ENCODE measurements at places on chromosomes 2 and 18. TPM values are rescaled to one million over a fixed set of nuclear protein-coding genes. Genes with fewer than 3 reads are reported as not detected.

GRCh38 chr18:73768043-73768442, 379.6 kb downstream of the FBXO15 start:
- DNase-seq: no peak

DNA sequence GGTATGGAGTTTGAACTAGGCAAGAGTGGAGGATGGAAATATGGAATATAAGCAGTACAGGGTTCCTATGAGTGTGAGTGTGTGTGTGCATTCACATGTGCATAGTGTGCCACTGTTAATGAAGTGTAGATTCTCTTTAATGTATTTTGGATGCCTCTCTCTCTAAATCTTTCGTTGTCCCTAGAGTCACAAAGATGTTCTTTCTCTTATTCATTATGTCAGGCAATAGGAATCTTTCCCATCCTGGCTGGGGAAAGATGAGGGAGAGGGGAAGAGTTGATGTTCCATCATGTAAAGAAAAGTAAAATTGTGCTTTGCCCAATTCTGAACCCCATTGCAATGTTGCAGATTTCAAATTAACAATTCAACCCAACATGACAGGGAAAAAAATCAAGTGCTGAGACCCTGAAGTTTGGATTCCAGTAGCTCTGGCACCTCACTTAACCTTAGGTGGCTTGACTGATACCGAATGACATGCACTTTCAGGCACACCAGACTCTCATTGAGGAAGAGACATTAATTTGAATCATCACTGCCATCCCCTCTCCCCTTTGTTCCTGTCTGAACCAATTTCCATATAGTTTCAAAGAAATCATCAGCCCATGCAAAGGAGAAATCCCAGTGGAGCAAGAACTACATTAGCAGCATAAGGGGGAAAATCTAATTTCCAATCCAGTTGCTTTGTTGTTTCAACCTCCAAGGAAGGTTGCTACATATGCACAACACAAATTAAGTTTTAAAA, 28.0 kb downstream of the KLF7 start:
- DNase-seq: peak; percentile 9

GRCh38 chr2:58289029-58289428, 47.9 kb upstream of the FANCL start:
- no peak for DNase-seq

- no peak for DNase-seq
Observed at GRCh38 chr2:130819226-130819607, 17.5 kb upstream of the ARHGEF4 start.

DNA sequence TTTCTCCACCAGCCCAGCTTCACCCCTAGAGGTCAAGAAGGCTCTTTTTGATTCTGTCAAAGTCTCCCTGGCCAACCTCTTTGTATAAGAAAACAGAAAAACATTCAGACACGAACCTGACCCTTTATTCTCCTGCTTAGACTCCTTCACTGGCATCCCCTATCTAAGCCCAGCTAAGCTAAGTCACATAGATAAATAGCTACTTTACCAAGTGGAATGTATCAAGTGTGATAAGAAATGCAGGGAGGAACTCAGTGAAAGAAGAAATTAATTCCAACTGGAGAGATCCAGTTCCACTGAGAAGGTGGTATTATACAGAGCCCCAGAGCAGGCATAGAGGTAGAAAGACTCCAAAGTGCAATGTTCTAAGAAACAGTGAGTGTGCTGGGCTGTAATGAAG, 489.5 kb downstream of the TNS1 start:
- no peak for DNase-seq

GRCh38 chr2:103288696-103289095, 526.9 kb downstream of the TMEM182 start:
- DNase-seq: no peak

- no peak for DNase-seq
Observed at GRCh38 chr2:181146171-181146570, 165.8 kb downstream of the UBE2E3 start.

GRCh38 chr2:170260188-170260587, 82.2 kb downstream of the MYO3B start:
- no peak for DNase-seq

GRCh38 chr2:189641002-189641401, 20.3 kb upstream of the ASNSD1 start:
- no peak for DNase-seq

DNA sequence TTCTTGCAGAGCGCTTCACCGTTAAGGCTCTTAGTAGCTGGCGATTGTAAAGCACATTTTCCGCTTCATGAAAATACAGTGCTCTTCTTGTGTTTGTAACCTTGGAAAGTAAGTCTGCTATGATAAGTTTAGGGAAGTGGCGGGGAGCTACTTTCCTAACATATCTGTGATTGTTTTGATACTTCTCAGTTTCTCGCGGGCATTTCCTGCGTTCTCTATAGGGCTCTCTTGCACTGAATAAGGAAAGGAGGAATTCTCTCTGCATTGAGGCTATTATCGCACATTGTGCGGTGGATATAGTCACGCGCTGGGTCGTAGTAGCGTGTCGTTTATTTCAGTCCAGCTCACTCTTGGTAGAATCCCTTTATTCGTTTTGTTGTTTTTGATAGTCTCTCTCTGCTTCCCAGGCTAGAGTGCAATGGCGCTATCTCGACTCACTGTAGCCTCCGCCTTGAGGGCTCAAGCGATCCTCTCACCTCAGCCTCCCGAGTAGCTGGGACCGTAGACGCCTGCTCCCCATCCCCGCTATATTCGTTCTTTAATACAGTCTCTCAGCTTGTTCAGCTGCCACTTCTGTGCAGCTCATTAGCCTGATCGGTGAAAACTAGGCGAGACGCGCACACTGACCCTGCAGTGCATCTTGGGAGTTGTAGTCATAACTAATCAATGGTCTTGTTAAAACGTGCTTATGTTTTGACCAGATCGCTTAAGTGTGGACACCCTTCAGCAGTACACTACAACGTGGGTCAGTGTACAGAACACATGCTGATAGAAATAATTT, 1.0 kb upstream of the PPP4R3B start:
- peak; percentile 66 for DNase-seq

DNA sequence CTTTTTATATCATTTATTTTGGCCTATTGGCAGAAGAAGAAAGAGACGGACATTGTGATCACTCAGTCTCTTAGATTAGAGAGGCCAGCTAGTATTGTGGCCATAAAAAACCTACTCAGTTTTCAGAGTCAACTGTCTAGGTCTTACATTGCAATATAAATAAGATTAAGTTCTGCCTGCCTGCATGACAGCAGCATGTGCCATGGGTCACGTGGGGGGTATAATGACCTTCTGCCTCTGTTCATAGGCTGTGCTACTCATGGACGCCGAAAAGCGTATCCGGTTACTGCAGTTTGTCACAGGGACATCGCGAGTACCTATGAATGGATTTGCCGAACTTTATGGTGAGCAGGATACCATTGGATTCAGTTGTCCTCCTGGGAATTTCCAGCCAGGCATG, 238.5 kb downstream of the ALPK2 start:
- DNase-seq: no peak

- DNase-seq: no peak
Observed at GRCh38 chr2:17373041-17373440, 145.2 kb downstream of the RAD51AP2 start.

DNA sequence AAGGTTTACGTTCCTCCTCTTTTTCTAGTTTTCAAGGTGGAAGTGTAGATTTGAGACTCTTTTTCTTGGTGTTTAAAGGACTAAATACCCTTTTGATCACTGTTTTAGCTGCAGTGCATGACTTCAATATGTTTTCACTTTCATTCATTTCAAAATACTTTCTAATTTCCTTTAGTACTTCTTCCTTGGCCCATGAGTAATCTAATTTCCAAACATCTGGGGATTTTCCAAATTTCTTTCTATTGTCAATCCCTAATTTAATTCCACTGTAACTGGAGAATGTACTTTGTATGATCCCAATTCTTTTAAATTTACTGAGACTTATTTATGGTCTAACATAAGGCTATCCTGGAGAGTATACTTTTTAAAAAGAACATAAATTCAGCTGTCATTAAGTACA, 3.8 kb upstream of the RHBDD1 start:
- DNase-seq: no peak

GRCh38 chr2:4174796-4175195, 471.4 kb downstream of the DCDC2C start:
- DNase-seq: no peak

DNA sequence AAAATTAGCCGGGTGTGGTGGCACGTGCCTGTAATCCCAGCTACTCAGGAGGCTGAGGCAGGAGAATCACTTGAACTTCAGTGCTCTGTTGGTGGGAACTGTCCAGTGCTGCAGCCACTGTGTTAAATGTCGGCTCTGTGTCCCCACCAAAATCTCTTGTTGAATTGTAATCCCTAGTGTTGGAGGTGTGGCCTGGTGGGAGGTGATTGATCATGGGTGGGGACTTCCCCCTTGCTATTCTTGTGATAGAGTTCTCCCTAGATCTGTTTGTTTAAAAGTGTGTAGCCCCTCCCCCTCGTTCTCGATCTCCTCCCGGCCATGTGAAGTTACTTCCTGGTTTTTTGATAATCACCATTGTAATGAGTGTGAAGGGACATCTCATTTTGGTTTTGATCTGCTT, 9.8 kb upstream of the RPL31 start:
- no peak for DNase-seq

DNA sequence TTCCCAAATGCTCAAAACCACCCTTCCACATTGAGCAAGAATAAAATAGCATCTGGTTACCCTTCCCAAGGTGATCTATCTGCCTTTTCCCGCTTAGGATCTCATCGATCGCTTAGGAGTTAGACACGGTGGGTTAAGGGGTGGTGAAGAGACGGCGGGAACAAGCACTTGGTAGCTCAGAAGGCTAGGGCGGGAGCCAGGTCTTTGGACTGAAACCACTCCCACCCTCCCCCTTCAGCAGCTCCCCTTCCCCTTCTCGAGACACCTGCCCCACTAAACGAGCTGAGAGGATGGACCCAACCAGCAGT, 513 bp downstream of the THOC1 start:
- no peak for DNase-seq

GRCh38 chr2:200749631-200750322, 61.9 kb upstream of the BZW1 start:
- DNase-seq: no peak

DNA sequence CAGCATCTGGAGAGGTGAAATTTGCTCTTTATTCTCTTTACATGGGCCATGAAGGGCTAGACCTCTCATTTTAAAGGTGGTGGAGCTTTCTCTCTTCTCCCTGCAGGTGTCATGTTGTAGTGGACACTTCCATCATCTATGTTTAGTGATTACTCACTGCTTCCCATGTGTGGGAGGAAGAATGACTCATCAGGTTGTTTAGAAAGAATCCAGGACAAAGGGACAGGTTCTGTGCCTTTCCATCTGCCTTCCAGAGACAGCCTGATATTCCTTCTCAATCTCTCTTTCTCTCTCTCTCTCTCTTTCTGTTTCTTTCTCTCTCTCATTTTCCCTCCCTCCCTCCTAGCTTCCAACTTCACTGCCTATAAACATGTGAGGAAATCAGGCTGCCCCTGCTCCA, 38.7 kb downstream of the SCG2 start:
- DNase-seq: no peak

- no peak for DNase-seq
Observed at GRCh38 chr2:47004905-47005495, 89.4 kb upstream of the MCFD2 start.

- no peak for DNase-seq
Observed at GRCh38 chr2:240578110-240578450, 8.5 kb upstream of the CAPN10 start.

DNA sequence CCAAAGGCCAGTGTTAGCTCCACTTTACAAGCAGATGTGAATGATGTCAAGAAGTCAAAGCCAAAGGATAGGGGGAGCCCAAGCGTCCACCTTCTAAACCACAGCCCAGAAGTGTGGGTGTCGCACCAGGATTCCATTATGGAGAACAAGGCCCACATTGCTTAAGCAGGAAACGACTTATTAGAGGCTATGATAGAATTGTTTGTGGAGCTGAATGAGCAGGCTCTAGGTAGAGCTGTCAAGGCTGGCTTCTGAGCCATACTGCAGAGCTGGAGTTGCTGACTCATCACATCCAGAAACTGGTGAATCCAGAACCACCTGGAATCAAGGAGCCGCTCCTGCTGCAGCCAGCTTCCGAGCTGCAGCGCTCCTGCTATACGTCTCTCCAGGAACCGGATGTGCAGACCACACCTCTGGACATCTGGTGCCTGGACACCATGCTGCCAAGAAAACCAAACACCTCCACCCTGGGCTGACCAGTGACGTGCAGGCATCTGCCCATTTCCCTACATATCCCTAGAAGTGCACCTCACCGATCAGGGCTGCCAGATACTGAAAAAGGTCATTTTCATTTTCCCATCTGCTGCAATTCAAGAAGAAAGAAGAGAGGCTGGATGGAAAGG, 6.2 kb upstream of the TWIST2 start:
- no peak for DNase-seq

DNA sequence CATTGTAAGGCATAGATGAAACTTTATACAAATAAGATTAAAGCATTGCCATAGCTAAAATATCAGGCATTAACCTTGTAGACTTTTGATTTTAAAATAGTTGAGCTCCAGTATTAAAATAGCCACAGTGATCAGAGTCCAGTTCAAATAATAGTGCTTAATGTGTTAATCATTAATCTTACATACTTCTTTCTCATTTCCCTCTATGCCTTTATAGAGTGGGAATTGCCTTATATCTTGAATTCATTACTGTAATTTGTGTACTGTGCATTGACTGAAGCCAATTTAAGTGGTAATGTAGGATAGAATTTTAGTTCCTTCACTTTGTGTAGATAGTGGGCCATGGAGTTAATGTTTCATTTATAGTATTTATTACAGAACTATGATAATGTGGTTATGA, 549.2 kb upstream of the VWC2L start:
- DNase-seq: no peak

The TBR1 gene
- total RNA-seq: 0.10 TPM

The TRABD2A gene
- total RNA-seq: 73.2 TPM

The RRM2 gene
- 571 TPM for total RNA-seq

The FBXO11 gene
- total RNA-seq: 51.9 TPM

The LAPTM4A gene
- total RNA-seq: 19.8 TPM

The MYL1 gene
- total RNA-seq: not detected

The TSPYL6 gene
- total RNA-seq: not detected

The LGALSL gene
- 1.1 TPM for total RNA-seq

The HRH4 gene
- total RNA-seq: not detected

Measured in activated CD8-positive, alpha-beta T cell treated with anti-CD3 and anti-CD28 coated beads, Interleukin-2, amount 10 ng/mL, durations not matched to agents 7 days and 5 days (primary cell).